Endothelial cell of coronary artery (primary cell): ENCODE measurements at places on chromosomes 6 and 20. TPM values are rescaled to one million over a fixed set of nuclear protein-coding genes. Genes with fewer than 3 reads are reported as not detected.

Gene PROKR2
- total RNA-seq, result not detected in 2 replicates

Gene SLC22A16
- not detected in 2 replicates for total RNA-seq

Gene MAP7
- total RNA-seq, result 0.28 and 0.36 TPM in 2 replicates

Gene LINC00237
- total RNA-seq, result not detected in 2 replicates
